ENCODE measurements at places on chromosomes 7 and 10. TPM values are rescaled to one million over a fixed set of nuclear protein-coding genes. Genes with fewer than 3 reads are reported as not detected.

The SLC26A5 gene
- total RNA-seq = not detected

The LRRC18 gene
- total RNA-seq = not detected

The TMEM130 gene
- 0.30 TPM for total RNA-seq

The VWDE gene
- total RNA-seq = 0.30 TPM

The UPK3B gene
- total RNA-seq = not detected

Measured in smooth muscle cell of the umbilical artery (primary cell).